ENCODE measurements at places on chromosomes 12 and 14. TPM values are rescaled to one million over a fixed set of nuclear protein-coding genes. Genes with fewer than 3 reads are reported as not detected.

Gene CCDC175
- total RNA-seq = not detected

GRCh38 chr12:122668268-122668667 lies 34.9 kb downstream of the HCAR2 start:
- DNase-seq = no peak

- DNase-seq = no peak
Measured at GRCh38 chr12:70120970-70121369, 122.3 kb upstream of the CNOT2 start.

GRCh38 chr14:72902801-72903530 lies 9.1 kb upstream of the DPF3 start:
- DNase-seq = no peak

Gene ACSM4
- not detected for total RNA-seq

Gene PLEKHH1
- total RNA-seq = 4.4 TPM

Gene REM2
- total RNA-seq = not detected

Gene P3H3
- total RNA-seq = 10.0 TPM

GRCh38 chr14:48096897-48097296 lies 421.5 kb upstream of the MDGA2 start:
- DNase-seq = no peak

DNA sequence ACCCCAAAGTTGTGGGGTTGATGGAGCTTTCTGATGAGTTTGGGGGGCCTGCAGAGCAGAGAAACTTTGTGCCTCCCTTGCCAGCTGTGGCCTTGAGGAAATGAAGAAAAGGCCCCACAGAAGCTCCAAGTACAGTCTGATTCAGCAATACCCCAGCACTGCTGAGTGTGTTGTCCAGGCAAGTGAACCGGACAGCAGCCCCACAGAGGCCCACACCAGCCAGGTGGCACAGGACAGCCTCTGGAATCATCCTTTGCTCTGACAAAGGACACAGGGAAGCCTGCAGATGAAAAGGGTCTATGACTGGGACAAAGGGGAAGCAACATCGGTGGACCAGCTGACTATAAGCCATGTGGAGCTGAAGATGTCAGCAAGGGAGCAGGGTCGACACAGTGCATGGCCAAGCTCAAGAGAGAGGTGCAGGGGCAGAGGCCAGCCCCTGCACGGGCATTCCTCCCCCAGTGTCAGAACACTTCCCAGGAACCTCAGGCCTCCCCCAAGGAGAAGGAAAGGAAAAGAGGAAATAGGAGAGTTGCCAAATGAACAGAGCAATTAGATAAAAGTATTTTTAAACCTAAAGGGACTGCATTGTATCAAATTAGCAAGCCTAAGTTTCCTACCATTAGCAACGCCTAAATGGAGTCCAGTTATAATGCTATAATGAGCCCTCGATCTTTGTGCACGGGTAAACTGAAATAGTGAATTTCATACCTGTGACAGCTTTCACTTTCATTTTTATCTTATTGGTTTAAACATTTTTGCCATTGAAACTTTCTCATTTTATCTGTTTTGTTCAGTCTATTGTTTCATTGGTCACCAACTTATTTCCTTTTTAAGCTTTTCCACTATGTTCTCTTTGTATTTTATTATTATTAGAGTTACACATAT lies 46.3 kb upstream of the PTGDR start:
- DNase-seq = no peak

DNA sequence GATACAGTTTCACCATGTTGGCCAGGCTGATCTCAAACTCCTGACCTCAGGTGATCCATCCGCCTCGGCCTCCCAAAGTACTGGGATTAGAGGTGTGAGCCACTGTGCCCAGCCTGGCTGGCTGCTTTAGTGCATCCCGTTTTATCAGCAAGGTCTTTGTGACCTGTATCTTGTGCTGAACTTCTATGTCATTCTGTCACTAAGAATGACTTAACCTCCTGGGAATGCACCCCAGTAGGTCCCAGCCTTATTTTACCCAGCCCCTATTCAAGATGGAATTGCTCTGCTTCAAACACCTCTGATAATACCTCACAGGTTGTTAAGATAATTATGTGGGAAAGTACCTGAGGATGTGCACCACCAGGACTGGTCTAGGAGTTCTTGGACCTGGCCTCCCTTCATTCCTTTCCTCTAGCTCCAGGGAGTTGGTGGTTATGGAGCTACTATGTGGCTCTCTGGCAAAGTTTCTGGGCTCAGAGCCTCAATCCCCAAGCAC lies 26.1 kb upstream of the JPH4 start:
- DNase-seq = no peak

GRCh38 chr14:94934276-94934810 lies 164.4 kb upstream of the GSC start:
- DNase-seq = no peak

GRCh38 chr12:27511031-27511722 lies 12.8 kb upstream of the PPFIBP1 start:
- no peak for DNase-seq

DNA sequence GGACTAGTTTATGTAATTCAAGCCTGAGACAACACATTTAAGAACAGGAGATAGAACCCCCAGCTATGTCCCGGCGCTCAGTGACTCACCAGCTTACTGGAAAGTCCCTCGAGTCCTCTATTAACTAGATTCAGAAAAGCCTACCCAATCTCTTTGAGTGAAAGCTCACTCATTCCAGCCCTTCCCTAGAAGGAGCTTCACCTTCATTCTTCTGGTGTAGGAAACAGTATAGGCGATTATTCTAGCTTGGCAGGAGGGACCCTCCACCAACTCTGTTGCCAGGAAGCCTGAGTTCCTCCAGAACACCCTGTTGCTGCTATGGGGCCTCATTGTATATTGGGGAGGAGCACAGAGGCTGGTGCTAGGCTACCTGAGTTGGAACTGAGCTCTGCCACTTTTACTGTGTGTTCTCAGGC lies 57.2 kb upstream of the AEBP2 start:
- DNase-seq = no peak

GRCh38 chr12:47478426-47478825 lies 227.4 kb downstream of the RPAP3 start:
- DNase-seq = no peak

- DNase-seq = no peak
Measured at GRCh38 chr14:75204116-75204515, 27.7 kb upstream of the TMED10 start.

GRCh38 chr12:15689751-15690191 lies 99.4 kb downstream of the EPS8 start:
- no peak for DNase-seq

GRCh38 chr14:35201066-35201465 lies 78.7 kb downstream of the PRORP start:
- no peak for DNase-seq

Gene HVCN1
- total RNA-seq = 11.9 TPM

DNA sequence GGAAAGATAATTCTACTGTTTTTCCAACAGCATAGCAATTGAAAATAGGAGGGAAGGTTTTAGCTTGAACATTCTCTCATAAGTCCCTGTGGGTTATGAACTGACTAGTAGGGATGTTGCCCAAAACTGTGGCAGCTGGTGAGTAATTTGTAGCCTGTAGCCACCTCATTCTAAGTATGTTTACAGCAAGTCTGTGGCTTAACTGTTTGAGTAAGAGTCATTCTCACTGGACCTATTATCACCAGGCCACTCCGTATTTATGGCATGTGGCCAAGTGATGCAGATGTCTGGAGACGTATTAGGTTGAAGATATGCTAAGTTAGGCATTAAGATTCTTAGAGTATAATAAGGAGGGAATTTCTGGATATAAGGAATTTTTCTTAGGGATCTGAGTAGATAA lies 458.3 kb downstream of the ETNK1 start:
- DNase-seq = no peak

Gene BCL11B
- total RNA-seq = 0.08 TPM

Gene GALNT9
- total RNA-seq = not detected

DNA sequence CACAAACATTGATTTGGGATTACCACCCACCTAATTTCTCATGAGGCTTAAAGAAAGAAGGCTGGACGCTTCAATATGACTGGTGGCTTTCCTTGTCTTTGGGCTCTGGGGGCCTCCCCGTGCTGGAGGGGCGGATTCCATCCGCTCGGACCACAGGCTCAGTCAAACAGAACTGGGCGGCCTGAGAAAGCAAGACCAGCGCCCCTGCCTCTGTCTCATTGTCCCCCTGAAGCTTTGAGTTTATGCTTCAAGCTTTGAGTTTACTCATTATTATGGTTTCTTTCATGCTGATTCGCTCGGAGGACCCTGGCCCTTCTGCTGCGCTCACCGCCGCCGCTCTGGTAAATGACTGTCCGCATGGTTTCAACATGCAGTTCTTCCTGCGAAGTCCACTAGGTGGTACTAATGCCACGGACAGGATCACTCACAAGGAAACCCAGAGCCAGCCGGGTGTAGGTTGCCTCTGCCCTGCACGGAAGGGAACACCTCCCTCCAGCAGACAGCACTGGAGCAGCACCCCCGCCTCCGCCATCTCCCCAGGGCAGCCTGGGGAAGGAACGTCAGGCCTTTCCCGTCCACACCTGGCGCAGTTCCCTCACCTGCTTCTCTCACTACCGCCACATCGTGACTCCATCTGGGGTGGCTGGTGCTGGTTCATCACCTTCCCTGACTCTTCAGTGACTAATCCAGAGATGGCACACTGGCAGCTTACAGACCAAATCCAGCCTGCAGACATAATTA lies 13.2 kb upstream of the TIGAR start:
- peak; percentile 69 for DNase-seq

- DNase-seq = no peak
Measured at GRCh38 chr12:4108803-4109345, 164.7 kb upstream of the CCND2 start.

DNA sequence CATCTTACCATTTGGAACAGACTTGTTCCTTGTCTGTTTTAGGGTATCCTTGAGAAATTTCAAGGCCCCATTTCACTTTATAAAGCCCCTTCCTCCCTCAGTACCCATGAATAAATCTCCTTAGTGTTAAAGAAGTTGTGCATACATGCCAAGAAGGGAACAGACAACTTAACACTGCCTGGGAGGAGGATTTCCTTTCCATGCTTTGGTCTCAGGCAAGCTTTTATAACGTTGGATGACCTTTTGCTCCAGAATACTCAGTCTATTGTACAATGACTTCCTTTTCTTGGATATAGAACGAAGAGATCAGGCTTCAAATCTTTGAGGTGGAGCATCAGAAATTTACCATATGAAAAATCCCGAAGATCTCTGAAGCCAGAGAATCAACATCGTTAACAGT lies 551.4 kb downstream of the PRKD1 start:
- no peak for DNase-seq

- no peak for DNase-seq
Measured at GRCh38 chr12:26871985-26872384, 39.0 kb upstream of the ITPR2 start.

Gene C3AR1
- total RNA-seq = 7.3 TPM

DNA sequence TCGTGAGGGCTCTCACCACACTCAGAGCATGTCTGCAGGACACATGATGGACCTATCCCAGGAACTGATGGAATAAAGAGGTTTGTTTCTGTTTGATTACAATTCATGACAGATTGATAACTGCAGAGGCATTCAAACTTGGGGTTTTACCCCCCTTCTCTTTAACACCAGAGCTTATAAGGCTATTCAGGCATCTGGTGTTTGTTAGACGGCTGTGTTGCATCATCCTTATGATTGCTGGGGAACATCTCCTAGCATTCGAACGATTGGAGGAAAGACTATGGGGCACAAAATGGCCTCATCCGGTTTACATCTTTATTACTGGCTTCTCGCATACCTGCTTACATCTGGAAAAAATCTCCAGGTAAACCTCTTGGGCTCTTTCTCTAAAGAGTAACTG lies 191.8 kb downstream of the MSRB3 start:
- DNase-seq = no peak

Gene TOMM20L
- total RNA-seq = not detected

- DNase-seq = no peak
Measured at GRCh38 chr12:19398376-19399363, 40.6 kb upstream of the AEBP2 start.

Gene GNG2
- 10.3 TPM for total RNA-seq

- peak; percentile 50 for DNase-seq
Measured at GRCh38 chr14:75242546-75243273, 35.9 kb upstream of the FOS start.

DNA sequence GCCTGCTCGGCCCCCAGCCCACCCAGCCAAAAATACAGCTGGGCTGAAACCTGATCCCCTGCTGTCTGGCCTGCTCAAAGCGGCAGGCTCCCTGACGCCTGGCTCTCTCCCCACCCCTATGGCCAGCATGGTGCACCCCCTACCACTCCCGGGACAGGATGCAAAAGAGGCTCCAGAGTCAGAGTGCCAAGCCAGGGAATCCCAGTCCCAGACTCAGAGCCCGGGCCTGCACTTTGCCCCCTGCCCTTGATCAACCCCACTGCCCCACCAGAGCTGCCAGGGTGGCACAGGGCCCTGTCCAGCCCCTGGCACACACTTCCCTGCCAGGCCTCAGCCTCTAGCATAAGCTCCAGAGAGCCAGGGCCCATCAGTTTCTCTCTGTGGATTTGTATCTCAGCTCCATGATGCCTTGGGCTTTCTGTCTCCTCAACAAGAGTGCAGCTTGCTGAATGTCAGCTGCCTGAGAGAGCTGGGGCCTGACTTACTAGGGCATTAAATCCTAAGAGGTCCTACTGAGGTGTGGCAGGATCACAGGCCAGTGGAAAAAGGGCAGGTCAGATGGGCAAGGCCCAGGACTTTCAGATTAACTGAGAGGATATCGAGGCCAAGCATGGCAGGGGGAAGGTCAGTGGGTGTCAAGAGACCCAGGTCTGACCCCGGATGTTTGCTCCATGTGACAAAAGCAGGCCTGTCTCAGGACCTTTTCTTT lies 13.9 kb downstream of the ACVRL1 start:
- no peak for DNase-seq

DNA sequence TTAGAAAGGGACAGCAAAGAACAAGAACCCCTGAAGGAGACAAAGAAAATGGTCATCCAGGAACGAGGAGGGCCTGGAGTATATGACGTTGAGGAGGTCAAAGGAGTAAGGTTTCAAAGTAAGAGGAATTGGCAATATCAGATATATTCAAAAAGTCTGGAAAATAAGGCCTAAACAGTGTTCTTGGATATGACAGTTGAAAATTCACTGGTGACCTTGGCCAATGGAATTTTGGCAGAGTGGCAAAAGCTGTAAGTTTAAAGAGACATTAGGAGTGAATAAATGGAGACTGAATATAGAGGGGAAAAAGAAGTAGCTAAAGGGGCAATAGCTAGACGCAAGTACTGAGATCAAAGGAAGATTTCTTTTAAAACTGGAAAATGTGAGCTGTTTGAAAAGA lies 4.1 kb upstream of the ACTN1 start:
- no peak for DNase-seq

- DNase-seq = no peak
Measured at GRCh38 chr12:52084491-52085231, 5.2 kb downstream of the SMIM41 start.
